ENCODE measurements at places on chromosomes 3 and 15.

DNA sequence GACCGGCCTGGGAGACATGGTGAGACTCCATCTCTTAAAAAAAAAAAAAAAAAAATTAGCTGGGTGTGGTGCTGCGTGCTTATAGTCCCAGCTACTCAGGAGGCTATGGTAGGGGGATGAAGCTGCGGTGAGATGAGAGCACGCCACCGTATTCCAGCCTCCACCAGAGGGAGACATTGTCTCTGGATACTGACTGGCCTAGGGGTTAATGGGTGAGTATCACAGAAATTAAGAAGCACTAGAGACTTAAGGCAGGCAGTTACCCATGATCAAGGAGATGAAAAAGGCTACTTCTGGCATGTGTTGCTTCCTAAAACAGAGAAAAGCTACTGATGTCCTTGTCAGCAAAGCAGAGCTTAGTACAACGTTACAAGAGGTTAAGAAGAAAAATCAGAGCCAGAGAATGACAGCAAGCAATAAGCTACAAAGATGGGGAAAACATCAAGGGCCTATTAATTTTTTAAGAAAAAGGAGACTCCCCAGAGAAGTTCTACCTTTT is 8.6 kb downstream of the TFRC start:
- peak; percentile 74 for DNase-seq

GRCh38 chr15:78417754-78418630 is 20.0 kb upstream of the IREB2 start:
- no peak for DNase-seq

DNA sequence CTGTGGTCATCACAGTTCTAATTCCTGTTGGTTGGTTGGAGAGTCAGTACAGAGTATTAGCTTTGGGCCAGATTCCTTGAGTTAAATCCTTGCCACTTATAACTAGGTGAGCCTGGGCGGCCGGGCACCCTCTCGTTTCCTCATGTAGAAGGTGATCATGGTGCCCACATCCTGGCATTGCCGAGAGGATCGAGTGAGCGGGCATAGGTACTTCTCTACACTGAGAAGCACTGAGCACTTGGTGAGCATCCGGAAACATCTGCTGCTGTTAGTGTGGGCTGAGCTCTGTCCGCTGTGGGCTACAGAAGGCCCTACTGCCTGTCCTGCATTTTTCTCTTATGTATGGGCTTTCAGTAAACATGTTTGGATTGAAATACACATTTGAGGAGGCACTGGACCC is 96.2 kb downstream of the CACNA1D start:
- no peak for DNase-seq

- no peak for DNase-seq
These were observed 394.6 kb upstream of the IL12A start for GRCh38 chr3:159593927-159594605.

DNA sequence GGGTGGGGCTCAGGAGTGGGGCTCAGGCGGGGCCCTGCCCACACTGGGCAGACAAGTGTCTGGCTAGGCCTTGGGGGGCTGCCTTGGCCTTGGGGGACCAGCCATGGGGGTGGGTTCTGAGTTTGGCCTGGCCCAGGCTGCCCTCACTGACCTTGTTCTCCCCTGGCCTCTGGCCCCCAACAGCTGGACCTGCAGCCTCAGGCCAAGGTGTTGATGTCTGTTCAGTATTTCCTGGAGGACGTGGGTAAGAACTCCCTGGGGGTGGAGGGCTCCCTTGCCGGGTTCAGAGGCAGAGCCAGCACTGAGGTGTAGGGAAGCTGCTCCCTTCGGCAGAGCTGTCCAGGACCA is 20.0 kb downstream of the PRKCD start:
- no peak for DNase-seq

- DNase-seq = peak; percentile 28
These were observed at the start of gene CFAP161 for GRCh38 chr15:81133782-81134461. CFAP161 (plus strand) TSS chr15:81134270; CDS start chr15:81134330, 60 bp downstream.

GRCh38 chr3:67418426-67419217 is 235.8 kb downstream of the SUCLG2 start:
- DNase-seq = no peak

DNA sequence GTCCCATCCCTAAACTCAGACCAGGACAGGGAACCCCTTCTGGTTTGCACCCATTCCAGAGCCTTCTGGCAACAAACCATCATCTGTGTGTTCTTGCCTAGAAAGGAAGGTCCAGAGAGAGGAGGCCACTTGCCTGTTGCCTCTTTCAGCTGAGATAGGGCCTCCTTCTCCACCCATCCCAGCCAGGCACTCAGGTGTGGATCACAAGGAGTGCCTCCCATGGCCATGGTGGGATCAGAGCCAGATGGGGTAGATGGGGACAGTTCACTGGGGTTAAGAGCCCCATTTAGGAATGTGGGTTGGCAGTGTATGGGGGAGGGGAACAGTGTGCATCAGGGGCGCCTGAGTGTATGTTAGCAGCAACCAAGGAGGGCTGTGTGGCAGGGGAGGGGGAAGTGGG is 8.9 kb upstream of the CTDSPL start:
- DNase-seq = no peak

DNA sequence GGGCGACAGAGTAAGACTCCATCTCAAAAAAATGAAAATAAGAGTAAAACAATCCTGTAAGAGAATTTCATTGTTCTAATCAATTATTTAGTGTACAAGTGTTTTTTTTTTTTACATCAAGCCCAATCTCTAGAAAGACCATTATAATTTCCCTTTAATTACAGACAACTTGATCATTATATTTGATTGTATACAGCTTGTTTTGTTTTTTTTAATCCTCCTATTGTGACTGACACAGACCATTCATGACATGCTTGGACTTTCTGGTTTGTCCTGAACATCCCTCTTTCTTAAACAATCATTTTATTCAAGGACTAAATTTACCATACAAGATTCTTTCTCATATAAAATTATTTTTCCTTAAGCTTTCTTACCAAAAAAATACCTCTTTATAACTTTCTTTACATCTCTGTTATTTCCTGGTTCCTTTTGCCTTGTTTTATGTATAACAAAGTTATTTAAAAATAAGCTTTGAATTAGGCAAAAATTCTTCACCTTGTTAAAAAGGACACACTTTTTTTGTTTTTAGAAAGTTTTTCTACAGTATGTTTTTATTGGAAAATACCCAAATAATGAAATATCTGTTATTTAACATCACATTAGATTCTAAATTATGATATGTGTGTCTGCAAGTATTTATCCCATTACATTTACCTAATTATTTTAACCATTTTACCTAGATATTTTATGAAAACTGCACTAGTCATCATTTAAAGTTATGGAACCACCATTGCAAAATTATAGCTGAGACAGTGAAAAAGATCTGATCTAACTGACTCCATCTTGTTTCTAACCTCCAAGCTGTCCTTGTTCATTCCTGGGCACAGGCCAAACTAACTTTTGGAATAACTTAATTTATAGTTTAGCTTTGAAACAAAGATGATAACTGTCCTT is 26.1 kb upstream of the GFM1 start:
- DNase-seq = no peak

DNA sequence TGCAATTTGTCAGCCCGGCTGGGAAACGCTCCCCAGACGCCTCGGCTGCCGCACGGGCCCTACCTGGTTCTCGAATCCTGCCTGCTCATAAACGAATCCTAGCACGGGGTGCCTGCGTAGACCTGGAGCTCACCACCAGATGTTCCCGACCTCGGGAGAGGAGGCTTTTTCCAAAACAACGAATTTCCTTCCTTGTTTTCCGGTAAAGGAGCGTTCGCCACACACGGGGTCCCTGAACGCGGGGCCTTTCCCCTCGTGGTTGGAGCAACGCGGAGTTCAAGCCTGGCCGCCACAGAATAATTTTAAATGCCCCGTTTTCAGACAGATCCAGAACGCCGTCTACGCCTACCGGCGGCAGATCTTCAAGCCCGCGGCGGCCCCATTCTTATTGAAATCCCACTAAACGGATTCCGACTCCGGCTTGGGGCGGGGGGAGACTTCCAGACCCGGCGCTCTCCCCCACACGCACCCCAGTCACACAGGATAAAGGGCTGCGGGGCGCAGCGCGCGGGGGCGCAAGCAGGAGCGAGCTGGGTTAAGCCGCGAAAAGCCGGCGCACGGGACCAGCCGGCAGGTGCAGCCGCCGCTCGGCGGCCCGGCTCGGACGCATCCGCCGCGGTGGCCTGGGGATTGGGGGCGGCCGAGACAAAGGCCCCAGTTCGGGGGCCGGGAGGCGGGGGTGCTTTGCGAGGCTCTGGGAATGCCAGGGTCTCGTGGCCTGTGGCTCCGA is 895 bp downstream of the GATA2 start:
- no peak for DNase-seq

- DNase-seq = peak; percentile 49
These were observed 11.9 kb downstream of the GRM2 start for GRCh38 chr3:51718547-51719409.

GRCh38 chr15:67722030-67722817 is 103.1 kb upstream of the SKOR1 start:
- DNase-seq = no peak

- DNase-seq = no peak
These were observed 38.6 kb downstream of the PDZRN3 start for GRCh38 chr3:73586190-73586589.

All from stimulated activated CD4-positive, alpha-beta T cell treated with anti-CD3 and anti-CD28 coated beads, Interleukin-4, amount 100 ng/mL, for 24 hours (primary cell).